ENCODE measurements at places on chromosomes 4 and X. TPM values are rescaled to one million over a fixed set of nuclear protein-coding genes. Genes with fewer than 3 reads are reported as not detected.

GRCh38 chr4:101081695-101082369 is 265.5 kb downstream of the PPP3CA start:
- no peak for DNase-seq

DNA sequence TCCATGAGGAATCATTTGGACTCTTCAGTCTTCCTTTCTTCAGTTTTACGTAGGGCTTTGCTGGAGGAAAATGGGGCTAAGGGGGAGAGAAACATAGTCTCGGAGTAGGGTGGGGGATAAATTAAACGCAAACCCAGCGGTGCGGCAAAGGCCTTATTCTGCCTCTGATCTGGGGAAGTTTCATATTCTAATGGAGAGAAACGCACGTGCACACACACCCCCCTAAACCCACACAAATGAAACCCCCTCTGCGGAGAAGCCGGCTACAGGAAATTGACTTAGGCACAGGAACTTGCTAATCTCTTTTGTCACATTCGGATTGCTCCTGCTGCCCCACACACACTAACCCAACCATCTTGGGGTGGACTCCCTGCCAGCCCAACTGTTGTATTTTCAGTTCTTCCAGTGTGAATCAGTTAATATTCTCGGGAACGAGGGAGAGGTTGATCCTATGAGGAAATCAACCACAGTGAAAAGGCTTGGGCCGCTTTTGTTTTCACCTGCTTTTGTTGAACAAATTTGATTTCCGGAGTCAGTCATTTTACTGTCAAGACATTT is at the start of gene RHOH:
TSS of gene RHOH (plus strand) at position 308 of the 558 bp plus-strand sequence. CDS start 46,356 bp downstream, outside the sequence.
- DNase-seq, result no peak

DNA sequence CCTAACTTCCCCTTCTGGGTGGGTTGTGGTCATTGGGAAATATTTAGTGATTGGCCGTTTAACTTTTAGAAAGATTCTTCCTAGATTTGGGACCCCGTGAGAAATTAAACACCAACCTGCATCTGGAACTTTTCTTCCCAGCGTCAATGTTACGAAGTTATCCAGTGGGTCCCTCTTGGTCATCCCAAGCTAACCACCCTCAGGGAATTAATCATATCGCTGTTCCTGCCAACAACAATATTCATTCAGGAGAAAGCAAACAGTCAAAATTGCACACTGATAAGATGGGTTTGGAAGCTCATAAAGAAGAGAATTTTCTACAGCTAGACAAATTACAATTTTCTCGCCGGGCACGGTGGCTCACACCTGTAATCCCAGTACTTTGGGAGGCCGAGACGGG is 121.2 kb upstream of the STX18 start:
- DNase-seq, result no peak

- no peak for DNase-seq
These were observed 29.6 kb downstream of the SMARCA1 start for GRCh38 chrX:129493643-129494042.

- DNase-seq, result no peak
These were observed 688.0 kb downstream of the PCDH19 start for GRCh38 chrX:99722094-99722493.

GRCh38 chr4:152581536-152582160 is 45.8 kb upstream of the FBXW7 start:
- no peak for DNase-seq

DNA sequence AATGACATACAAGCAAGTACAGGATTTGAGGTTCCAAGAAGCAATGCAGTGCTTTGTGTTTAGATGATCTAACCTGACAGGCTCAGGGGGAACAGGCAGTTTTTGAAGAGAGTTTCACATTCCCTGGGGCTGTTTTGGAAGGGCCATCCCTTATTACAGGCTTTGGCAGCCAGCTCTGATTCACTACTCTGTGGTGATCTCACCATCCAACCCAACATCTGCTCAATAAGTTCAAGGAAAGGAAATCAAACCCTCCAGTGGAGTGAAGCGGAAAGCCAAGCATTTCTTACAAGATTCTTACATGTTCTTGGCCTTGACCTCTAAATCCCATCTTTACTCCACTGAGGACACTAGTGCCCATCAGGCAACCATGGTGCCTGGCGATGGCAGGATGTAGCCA is 7.5 kb downstream of the IDS start:
- no peak for DNase-seq

GRCh38 chr4:48641401-48641800 is 138.7 kb downstream of the FRYL start:
- DNase-seq, result no peak

DNA sequence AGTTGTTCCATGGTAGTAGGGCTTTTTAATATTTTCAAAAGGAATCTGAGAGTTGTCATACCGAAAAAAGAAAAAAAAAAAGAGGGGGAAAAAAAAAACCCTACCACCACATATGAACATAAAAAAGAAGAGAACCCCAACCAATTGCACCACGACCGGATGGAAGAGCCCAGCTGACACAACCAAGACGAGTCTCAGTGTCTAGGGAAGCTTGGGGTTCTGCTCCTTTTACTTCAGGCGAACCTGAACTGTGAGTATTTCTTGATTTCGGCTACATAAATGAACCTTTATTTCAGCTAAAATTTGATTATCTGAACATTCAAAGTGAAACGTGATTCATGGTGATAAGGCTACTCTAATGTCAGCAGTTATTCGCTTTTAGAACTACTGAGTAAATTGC is at the start of gene GPR34:
TSS of gene GPR34 (plus strand) at position 139 of the 400 bp plus-strand sequence. CDS start 6,661 bp downstream, outside the sequence.
- no peak for DNase-seq

- no peak for DNase-seq
These were observed 5.3 kb downstream of the GAGE10 start for GRCh38 chrX:49308604-49309269.

DNA sequence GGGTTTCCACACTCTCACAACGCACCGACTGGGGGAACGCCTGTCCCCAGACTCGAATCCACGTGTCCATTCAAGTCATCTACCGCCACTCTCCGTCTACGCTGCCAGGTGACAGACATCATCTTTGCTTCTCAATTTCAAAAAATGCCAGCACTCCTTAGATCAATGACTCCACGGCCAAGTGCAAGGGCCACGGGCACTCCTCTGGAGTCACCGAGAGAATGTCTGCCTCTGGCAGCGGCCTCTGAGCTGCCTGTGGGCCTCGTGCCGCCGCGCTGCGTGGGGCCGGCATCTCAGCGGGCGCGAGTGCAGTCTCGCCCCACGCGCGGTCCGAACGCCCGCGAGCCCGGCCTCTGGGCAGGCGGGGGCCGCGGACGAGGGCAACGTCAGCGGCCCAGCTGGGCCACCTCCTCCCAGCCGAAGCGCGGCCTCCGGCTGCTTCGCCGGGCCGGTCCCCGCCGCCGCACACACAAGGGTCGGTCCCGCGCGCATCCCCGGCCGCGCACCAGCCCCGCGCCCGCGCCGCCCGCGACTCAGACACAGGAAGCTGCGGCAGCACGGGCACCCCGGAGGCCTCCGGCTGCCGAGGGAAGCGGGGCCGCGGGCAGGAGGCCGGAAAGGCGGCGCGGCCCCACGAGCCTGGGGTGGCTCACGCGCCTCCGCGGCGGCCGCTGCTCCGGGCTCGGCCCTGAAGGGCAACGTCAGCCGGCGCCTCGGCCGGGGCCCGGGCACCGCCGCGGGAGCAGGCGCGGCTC is 450 bp downstream of the ACSL1 start:
- DNase-seq, result no peak

- peak; percentile 8 for DNase-seq
These were observed 679.9 kb downstream of the RPA4 start for GRCh38 chrX:97563531-97564133.

DNA sequence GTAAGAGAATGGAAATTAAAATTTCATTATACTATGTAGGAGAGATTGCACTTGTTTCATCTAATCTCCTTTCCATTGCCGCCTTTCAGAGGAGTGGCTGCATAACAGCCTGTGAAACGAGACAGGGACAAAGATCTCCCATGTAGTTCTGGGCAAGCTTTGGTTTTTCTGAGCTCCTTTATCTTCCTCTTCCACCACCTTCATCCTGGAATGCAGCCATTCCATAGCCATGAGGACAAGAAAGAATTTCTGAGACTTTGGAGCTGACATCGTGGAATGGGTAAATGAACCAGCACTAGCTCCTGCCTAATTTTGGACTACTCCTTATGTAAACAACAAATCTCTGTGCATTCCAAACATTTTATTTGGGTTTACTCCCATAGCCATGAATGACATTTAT is 1587.3 kb upstream of the TENM3 start:
- no peak for DNase-seq

- no peak for DNase-seq
These were observed 937.6 kb upstream of the SLIT2 start for GRCh38 chr4:19314116-19314515.

DNA sequence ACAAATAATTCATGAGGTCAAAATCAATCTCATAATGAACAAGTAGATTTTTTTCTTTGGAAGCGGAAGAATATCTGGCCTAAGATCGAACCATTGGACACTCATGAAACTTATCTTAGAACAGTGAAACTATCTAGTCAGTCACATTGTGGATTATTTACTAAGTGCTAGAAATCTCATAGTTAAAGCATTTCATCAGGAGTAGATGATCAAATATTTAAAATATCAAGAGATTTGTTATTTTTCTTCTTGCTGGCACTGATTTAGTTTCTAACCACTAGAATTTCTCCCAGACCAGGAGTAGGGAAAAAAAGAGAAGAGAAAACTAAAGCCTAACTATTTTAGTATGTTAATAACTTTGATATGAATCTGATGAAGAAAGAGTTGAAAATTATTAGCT is 105.5 kb downstream of the SHROOM3 start:
- DNase-seq, result no peak

GRCh38 chrX:3550160-3550751 is 163.2 kb downstream of the PRKX start:
- no peak for DNase-seq

GRCh38 chr4:19992471-19993093 is 259.1 kb upstream of the SLIT2 start:
- DNase-seq, result no peak

DNA sequence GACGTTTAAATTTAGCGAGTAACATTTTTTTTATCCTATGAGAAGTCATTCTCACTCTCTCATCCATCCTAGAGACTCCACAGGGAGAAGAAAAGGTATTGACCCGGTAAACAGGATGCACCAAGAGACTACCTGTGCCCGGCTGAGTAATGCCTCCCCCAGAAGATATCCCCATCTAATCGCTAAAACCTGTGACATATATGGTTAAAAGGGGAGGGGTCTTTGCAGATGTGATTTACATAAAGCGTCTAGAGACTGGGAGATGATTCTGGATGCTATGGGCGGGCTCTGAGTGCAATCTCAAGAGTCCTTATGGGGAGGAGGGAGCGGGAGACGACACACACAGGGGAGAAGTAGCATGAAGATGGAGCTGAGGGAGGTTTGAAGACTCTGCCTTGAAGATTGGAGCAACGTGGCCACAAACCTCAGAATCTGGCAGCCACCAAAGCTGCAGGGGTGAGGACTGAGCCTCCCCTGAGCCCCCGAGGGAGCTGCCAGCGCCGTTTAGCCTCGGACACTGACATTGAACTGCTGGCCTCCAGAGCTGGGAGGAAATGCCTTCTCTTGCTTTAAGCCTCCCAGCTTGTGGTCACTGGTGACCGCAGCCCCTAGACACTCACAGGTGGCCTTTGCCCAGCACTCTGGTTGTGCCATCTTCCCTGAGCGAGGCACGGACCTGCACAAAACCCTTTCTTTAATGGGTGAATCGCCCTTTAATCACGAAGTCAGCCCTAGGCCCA is 11.2 kb downstream of the ABLIM2 start:
- DNase-seq, result no peak

DNA sequence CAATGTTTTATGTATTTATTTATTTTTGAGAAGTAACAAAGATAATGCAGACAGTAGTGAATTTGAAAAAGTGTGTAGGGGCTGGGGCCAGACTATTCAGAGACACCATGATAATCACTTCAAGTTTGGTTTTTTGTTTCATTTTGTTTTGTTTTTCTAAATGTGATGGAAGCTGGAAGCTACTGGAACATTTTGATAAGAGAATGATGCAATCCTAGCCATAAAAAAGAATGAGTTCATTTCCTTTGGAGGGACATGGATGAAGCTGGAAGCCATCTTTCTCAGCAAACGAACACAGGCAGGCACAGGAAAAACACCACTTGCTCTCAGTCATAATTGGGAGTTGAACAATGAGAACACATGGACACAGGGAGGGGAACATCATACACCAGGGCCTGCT is 706.6 kb upstream of the EPHA5 start:
- no peak for DNase-seq

DNA sequence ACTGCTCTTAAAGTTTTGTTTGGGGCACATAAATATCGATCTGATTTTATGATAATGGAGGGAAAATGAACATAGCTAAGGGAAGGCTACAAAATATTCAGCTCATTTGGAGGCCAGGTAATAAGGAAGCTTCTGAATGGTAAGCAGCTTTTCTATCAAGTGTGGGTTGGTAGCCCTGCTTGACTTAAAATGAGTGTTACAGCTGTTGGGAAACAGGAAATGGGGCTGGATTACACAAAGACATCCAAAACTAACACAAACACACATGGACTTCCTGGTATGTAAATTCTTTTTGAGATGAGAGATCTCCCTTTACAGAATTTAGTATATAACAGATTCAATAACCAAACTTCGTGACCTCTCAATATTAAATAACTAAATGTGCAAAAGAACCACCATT is 58.0 kb downstream of the FGF16 start:
- DNase-seq, result no peak

The APLN gene
- total RNA-seq, result 14.1 TPM

The APBB2 gene
- total RNA-seq, result 34.7 TPM

The CLDN22 gene
- not detected for total RNA-seq

The CCSER1 gene
- total RNA-seq, result 8.4 TPM

The SPIN4 gene
- total RNA-seq, result 0.40 TPM

The SLBP gene
- total RNA-seq, result 11.7 TPM

The TRMT44 gene
- total RNA-seq, result 8.3 TPM

All from heart left ventricle (tissue), 16 donors.